Fibroblast of lung (primary cell): ENCODE measurements at places on chromosomes 16 and 17.

DNA sequence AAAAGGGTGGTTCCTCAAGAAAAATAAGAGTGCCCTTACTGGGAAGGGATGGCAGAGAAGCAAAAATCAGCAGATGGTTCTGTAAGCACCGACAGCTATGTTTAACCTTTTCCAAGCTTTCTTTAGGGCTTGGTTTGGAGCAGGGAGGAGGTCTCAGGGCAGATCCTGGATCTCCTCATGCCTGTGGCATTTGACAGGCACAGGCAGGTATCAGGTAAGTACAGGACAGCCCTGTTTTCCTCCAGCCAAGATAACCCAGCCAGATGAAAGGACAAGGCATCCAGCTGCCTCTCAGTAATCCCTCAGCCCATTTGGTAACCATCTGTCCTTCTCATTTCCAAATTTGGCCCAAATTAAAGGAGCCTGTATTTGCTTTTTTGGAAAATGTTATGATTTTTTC is 141.5 kb downstream of the TOX3 start:
- DNase-seq, result no peak

DNA sequence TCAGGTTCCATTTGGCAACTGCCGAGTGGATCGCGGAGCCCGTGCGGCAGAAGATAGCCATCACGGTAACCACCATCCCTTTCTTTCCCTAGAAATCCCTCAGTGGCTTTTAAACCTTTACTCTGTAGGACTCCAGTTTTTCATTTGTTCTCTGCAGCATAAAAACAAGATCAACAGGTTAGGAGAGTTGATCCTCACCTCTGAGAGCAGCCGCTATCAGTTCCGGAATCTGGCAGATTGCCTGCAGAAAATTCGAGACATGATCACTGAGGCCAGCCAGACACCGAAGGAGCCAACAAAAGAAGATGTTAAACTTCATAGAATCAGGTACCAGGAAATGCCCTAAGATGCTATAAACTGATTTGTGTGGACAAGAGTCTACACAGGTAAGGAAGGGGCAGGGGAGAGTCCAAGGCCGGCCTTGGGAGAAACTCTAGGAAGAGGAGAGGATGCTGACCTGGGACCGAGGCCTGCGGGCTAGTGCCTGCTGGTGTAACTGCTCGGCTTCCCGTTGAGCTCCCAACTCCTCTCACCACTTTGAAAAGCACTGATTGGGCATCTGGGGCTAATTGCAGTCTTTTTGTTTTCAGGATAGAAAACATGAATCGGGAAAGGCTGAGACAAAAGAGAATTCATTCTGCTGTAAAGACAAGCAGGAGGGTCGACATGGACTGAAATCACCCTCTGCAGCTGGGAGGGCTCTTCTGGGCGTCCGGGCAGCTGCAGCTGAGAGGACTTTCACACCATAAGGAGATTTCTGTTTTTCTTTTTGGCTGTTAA is 8.1 kb downstream of the MRPL58 start:
- DNase-seq, result no peak

GRCh38 chr16:68992521-68992920 is 112.9 kb upstream of the HAS3 start:
- DNase-seq, result peak; percentile 84

GRCh38 chr16:3459401-3460090 is 16.1 kb downstream of the NAA60 start:
- DNase-seq, result no peak
